ENCODE measurements at places on chromosomes 2 and 18.

GRCh38 chr2:24490181-24490689 lies 819 bp upstream of the NCOA1 start:
- DNase-seq, result peak; percentile 29

DNA sequence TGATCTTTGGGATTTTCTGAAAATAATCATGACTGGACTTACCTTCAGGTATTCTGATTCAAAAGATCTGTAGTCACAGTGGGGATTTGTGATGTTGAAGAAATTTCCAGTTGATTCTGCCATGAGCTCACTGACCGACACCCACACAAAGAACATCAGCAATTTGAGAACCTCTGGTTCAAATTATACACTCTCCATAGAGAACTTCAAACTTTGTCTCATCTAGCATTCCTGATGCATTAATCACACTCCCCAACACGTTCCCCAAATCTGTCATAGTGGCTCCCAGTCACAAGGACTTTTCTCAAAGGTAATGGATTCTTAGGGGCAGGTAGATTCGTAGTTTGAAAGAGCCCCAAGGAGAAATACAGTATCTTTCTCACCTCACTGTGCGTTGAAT lies 584.3 kb downstream of the FBXO15 start:
- DNase-seq, result no peak

GRCh38 chr2:234474654-234475053 lies 22.2 kb downstream of the ARL4C start:
- no peak for DNase-seq

DNA sequence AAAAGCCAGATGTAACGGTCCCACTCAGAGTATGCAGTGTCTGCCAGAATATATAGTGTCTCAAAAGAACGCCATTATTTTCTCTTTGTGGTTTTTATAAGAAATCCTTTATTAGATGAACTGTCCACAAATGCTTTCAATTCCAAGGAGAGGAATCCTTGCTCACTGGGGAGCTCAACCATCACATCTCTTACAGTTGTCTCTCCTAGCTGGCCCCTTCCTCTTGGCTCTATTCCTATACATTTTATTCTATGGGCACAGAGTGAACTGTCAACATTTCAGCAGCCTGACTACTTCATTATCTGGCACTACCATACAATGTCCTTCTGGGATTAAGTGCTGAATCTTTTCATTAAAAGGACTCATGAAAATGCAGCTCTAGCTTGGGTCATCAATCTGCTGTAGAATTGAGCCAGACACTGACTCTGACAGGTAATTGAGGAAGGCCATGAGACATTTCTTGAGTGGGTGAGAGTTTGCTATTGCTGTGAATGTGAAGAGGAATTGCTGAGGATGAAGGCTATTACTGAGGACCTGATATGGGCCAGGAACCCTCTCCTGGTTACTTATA lies 96.5 kb upstream of the THOC1 start:
- DNase-seq, result no peak

GRCh38 chr18:23204589-23205235 lies 69.4 kb downstream of the CABLES1 start:
- no peak for DNase-seq

All from pancreas (tissue), 10 donors.